ENCODE measurements at places on chromosomes 7 and 10. TPM values are rescaled to one million over a fixed set of nuclear protein-coding genes. Genes with fewer than 3 reads are reported as not detected.

Gene C10orf67
- total RNA-seq = 0.62 TPM

- DNase-seq = no peak
Measured at GRCh38 chr10:96835899-96836298, 3.8 kb downstream of the LCOR start.

GRCh38 chr10:78774614-78774998 lies 294.2 kb upstream of the ZMIZ1 start:
- DNase-seq = no peak

DNA sequence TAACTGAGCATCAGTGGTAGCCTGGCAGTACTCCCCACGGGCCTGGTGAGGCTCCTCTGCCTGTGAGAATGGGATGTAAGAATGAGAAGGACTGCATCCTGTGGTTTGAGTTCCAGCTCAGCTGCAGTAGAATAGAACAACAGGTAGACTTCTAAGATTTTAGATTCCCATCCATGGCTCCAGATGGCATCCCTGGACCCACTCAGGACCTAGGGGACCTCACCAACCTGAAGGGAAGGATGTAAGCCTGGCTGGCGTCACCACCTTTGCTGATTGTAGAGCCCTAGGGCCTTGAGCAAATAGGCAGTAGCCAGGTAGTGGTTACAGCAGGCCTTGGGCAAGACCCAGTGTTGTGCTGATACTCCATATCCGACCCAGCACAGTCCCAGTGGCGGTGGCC lies 9.6 kb upstream of the AOC1 start:
- no peak for DNase-seq

- no peak for DNase-seq
Measured at GRCh38 chr10:48543182-48543844, 61.6 kb downstream of the ARHGAP22 start.

GRCh38 chr10:123156078-123156477 lies 1.9 kb downstream of the BUB3 start:
- DNase-seq = no peak

Data from left ventricle myocardium superior (tissue), 1 donor.